ENCODE measurements at places on chromosomes 2 and 18. TPM values are rescaled to one million over a fixed set of nuclear protein-coding genes. Genes with fewer than 3 reads are reported as not detected.

EHD3 gene
- 26.4 TPM for total RNA-seq

BABAM2 gene
- 37.3 TPM for total RNA-seq

CCDC85A gene
- 4.2 TPM for total RNA-seq

NLRC4 gene
- 1.6 TPM for total RNA-seq

ANKRD23 gene
- total RNA-seq, result 12.5 TPM

ASAP2 gene
- total RNA-seq, result 40.0 TPM

RPRD1A gene
- total RNA-seq, result 52.8 TPM

RFX8 gene
- 2.5 TPM for total RNA-seq

GALNT5 gene
- total RNA-seq, result 0.70 TPM

CTNNA2 gene
- 2.3 TPM for total RNA-seq

NT5DC4 gene
- total RNA-seq, result not detected

TNFRSF11A gene
- total RNA-seq, result 6.2 TPM

DNER gene
- 44.3 TPM for total RNA-seq

LRRC30 gene
- total RNA-seq, result 6.4 TPM

CD207 gene
- not detected for total RNA-seq

PROM2 gene
- 34.7 TPM for total RNA-seq

GRB14 gene
- total RNA-seq, result 19.0 TPM

ANKRD30B gene
- total RNA-seq, result not detected

AMMECR1L gene
- total RNA-seq, result 15.4 TPM

DSG1 gene
- total RNA-seq, result 0.06 TPM

PSTPIP2 gene
- 9.9 TPM for total RNA-seq

UGT1A5 gene
- not detected for total RNA-seq

UPP2 gene
- 2.4 TPM for total RNA-seq

GALNT3 gene
- total RNA-seq, result 13.4 TPM

IL36G gene
- not detected for total RNA-seq

NPAS2 gene
- 9.3 TPM for total RNA-seq

TMSB10 gene
- 886 TPM for total RNA-seq

NTSR2 gene
- not detected for total RNA-seq

SLC38A11 gene
- 3.2 TPM for total RNA-seq

PKDCC gene
- total RNA-seq, result 301 TPM

CRYGC gene
- not detected for total RNA-seq

CD8B gene
- total RNA-seq, result 0.88 TPM

SNED1 gene
- 35.0 TPM for total RNA-seq

UGT1A9 gene
- total RNA-seq, result 1.4 TPM

KCNJ3 gene
- total RNA-seq, result 6.1 TPM

CHCHD5 gene
- 23.1 TPM for total RNA-seq

MEP1B gene
- not detected for total RNA-seq

NPHP1 gene
- 8.3 TPM for total RNA-seq

RAX gene
- not detected for total RNA-seq

GALNT13 gene
- total RNA-seq, result 1.1 TPM

KIAA2012 gene
- 0.18 TPM for total RNA-seq

HOXD13 gene
- total RNA-seq, result 0.06 TPM

AFF3 gene
- 52.7 TPM for total RNA-seq

MOCOS gene
- total RNA-seq, result 0.53 TPM

CYP26B1 gene
- total RNA-seq, result 48.2 TPM

GCG gene
- not detected for total RNA-seq
